EH (cell line): ENCODE measurements at places on chromosomes 11 and 22.
A peak's percentile ranks its signal among the peaks of the same experiment; 100 is the strongest.

DNA sequence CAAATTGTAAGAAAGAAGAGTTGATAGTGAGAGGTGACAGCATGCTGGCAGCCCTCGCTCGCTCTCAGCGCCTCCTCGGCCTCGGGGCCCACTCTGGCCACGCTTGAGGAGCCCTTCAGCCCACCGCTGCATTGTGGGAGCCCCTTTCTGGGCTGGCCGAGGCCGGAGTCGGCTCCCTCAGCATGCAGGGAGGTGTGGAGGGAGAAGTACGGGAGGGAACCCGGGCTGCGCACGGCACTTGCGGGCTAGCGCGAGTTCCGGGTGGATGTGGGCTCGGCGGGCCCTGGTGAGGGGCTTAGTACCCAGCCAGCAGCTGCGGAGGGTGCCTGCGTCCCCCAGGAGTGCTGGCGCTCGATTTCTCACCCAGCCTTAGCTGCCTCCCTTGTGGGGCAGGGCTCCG lies 539.7 kb upstream of the CCDC179 start:
- no peak for DNase-seq

GRCh38 chr11:4697585-4697984 lies at the start of gene OR51E2:
Gene OR51E2, minus strand, starts transcription at chr11:4697853. Its CDS starts 15,142 bp downstream, at chr11:4682711.
- peak; percentile 23 for DNase-seq

DNA sequence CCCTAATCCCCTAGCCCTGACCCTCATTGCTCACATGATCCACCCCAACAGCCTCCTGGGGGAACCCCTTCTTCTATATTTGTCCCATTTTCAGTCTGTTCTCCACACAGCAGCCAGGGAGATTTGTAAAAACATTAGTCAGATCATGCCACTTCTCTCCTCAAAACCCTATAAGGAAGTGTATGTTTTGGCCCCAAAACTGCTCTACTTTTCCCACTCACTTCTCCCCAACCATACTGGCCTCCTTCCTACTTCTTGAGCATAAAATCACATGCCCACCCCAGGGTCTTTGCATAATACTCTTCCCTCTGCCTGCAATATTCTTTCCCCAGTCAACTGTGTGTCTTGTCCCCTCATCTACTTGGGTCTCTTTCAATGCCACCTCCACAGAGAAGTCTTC lies 4.7 kb upstream of the SLC22A12 start:
- no peak for DNase-seq

- no peak for DNase-seq
Measured at GRCh38 chr11:108766596-108767173, 101.8 kb downstream of the DDX10 start.

- no peak for DNase-seq
Measured at GRCh38 chr11:121372028-121372427, 79.5 kb downstream of the SC5D start.

GRCh38 chr11:64059339-64060140 lies 23.8 kb downstream of the FLRT1 start:
- DNase-seq: no peak

- DNase-seq: no peak
Measured at GRCh38 chr22:17110791-17111550, 10.2 kb downstream of the TMEM121B start.
